GM12878 (cell line): ENCODE measurements at places on chromosomes 2 and 18.

DNA sequence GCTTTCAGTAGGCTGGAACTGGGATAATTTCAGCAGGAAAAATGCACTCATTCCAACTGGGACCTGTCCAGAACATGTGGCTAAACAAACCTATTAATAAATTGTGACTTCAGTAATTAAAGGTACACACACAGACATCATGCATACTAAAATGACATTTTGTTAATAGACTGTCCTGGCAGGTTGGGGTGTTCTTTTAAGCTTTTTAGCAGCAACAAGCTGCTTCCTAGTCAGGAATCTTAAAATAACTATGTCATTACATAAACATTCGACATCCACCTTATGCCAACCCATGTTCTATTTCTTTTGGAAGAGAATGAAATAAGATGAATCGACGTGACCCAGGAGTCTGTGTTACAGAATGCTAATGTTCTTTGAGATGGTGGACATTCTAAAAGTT lies 435.7 kb downstream of the TXNL1 start:
- no peak for DNase-seq

GRCh38 chr2:48558456-48558855 lies 28.5 kb downstream of the STON1 start:
- DNase-seq, result no peak

- DNase-seq, result no peak
These were observed 260.7 kb upstream of the KLHL29 start for GRCh38 chr2:23124214-23124750.

- no peak for DNase-seq
These were observed 100.1 kb upstream of the ASAP2 start for GRCh38 chr2:9106338-9107167.

DNA sequence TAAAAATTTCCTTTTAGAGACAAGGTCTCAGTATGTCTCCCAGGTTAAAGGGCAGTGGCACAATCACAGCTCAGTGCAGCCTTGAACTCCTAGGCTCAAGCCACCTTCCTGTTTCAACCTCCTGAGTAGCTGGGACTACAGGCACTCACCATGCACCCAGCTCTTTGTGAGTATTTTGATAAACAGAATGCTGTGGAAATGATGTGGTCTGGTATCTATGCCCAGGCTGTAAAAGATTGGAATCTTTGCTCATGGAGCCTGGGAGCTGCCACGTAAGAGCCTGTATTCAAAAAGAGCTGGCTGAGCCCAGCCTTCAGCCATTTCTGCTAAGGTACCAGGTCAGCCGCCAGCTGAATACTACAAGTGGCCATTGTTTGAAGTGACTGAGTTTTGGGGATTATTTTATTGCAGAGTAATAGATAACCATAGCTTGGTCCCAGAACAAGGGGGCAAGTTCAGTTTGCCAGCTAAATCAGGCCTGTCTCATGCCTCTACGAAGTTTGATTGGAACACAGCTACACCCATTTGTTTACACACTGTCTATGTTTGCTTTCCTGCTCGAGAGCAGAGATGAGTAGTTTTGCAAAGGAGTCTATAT lies 21.3 kb upstream of the ARL5A start:
- no peak for DNase-seq

DNA sequence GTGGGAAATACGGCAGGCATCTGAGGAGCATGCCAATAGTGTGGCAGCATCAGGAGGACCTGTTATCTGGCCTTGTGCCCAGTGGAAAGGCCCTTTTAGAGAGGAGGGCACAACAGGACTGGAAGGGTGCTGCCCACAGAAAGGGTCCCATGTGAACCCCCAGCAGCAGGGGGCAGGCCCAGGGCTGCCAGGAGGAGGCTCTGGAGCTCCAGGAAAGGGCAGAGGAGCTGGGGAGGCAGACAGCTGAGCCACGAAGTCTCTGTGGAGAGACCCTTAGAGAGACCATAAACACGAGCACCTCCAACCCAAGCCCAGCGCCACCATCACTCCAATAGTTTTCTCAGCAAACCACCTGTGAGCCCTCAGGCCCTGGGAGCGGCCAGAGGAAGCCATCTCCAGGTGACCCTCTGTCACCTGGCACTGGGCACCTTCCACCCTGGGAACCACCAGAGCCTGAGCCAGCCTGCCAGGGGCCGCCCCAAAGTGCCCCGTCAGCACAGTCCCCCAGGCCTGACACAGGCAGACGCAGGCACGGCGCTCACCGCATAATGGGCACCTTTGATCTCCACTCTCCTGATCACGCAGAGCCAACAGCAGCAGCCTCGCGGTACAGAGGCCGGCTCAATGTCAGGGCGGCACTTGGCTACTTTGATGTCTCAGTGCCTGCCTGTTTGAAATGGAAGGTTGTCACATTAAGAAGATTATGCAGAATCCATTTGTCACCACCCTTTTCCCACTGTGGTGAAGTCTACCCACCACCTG lies 162.5 kb upstream of the RAB6C start:
- no peak for DNase-seq

- no peak for DNase-seq
These were observed 54.2 kb downstream of the DLGAP1 start for GRCh38 chr18:4400911-4401310.

GRCh38 chr18:24602201-24602600 lies 141.8 kb downstream of the HRH4 start:
- DNase-seq, result no peak

DNA sequence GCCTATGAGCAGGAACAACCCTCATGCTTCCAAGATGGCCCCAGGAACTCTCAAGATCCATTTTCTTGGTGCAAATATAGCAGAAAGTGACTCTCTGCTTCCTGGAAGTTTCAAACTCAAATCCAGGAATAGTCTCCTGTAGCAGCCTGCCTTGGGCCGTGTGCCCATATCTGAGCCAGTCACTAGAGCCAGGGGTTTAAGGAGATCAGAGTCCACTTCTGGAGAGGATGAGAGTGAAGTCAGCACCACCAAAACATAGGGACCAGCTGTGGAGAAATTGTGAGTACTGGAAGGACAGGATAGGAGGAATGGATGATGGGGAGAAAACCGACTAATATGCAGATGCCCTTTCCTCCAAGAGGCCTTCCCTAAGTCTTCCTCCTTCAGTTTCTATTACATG lies 33.2 kb downstream of the PSD4 start:
- DNase-seq, result no peak

DNA sequence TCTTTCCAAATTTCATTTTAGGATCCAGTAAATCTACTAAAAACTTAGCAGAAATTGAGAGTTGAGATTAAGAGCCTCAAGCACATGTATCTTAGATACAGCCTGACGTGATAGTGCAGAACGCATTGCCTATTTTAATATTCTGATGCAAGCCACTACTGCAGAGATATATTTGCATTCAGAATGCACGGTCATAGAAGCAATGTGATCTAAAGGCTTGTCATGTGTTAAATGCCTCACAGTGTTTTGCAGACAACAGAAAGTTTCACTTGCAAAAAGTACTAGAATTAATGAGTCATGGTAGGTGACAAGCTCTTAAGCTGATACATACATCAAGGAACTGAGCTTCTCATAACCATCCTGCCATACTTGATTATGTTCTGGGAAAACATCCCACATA lies 886.7 kb upstream of the CHAC2 start:
- no peak for DNase-seq

- no peak for DNase-seq
These were observed 15.7 kb upstream of the GPR17 start for GRCh38 chr2:127630096-127630863.

DNA sequence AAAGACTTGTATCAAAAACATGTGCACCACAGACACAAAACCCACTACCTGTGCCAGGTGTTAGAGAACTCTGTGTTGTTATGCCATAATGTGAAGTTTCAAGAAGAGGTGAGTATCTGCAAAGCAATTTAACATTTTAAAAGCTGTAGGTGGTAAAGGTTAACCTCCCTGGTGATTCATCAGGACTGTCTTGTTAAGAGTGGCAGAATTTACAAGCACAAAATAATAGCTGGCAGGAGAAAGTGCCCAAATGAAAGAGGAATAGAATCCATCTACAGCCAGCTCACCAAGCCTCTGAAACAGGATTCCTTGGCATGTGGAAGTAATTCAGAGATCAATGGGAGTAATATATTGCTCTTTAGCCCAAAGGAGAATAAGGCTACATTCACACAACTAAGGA lies 230.7 kb downstream of the AFF3 start:
- DNase-seq, result no peak

DNA sequence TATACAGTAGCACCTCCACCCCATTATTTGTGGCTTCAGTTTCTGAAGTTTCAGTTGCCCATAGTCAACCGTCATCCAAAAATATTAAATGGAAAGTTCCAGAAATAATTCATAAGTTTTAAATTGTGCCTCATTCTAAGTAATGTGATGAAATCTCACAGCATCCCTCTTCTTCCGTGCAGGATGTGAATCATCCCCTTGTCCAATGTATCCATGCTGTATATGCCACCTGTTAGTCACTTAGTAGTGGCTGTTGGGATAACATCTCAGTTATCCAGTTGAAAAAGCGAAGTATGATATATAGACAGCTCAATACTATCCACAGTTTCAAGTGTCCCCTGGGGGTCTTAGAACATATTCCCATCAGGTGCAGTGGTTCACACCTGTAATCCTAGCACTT lies 119.1 kb upstream of the OTX1 start:
- DNase-seq, result no peak

- DNase-seq, result no peak
These were observed 506.6 kb downstream of the PLCL1 start for GRCh38 chr2:198311020-198311419.

DNA sequence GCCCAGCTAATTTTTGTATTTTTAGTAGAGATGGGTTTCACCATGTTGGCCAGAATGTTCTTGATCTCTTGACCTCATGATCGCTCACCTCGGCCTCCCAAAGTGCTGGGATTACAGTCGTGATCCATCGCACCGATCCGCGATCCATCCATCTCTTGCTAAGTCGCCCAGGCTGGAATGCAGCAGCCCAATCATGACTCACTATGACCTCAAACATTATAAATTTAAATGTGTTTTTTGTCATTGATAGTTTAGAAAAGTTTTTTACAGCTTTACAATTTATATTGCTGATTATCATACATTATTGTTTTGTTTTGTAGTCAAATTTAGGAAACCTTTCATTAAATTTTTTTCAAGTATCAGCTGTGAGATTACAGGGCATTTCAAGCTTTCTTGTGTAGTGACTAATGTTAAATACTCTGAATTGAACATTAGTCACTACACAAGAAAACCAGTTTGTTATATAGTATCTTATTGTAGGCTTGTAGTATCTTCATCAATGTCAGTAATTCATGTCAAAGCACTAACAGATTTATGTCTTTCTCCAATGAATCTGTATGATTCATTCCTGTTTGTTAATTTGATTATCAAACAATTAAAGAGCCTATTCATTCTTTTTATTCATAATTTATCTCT lies 37.5 kb downstream of the NR4A2 start:
- DNase-seq, result no peak
